ENCODE measurements at places on chromosomes 6 and 20. TPM values are rescaled to one million over a fixed set of nuclear protein-coding genes. Genes with fewer than 3 reads are reported as not detected.

Gene ENPP4
- total RNA-seq, result 18.0 TPM

Gene PPP1R3G
- 2.8 TPM for total RNA-seq

Gene OXT
- 0.46 TPM for total RNA-seq

GRCh38 chr20:20814685-20815084, 102.2 kb upstream of the RALGAPA2 start:
- DNase-seq, result no peak

DNA sequence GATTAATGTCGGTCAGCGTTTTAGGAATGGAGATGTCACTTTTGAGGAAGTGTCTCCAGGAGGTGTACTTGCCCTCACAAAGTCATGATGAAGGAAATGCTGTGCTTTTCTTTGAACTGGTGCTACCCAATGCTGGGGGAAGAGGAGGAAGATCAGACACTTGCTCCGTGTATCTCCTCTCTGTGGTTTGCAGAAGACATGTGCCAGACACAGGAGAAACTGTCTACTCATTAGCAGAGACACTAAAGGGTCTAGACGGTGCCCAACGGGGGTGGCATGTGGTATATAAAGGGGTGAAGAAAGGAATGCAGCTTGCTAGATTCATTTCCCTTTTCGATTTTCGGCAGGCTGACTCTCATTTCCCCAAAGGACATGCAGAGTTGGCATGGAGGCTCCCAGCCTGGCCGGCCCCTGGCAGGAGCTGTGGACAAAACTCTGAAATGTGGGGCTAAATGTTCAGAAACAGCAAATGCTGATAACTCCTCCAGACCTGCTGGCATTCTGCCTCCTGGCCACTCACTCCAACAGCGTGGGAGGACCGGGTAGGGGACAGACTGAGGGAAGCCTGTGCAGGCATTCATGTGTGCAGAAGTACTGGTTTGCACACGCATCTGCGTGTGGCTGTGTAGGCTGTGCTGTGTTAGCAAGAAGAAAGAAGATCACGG, 59.6 kb upstream of the QKI start:
- no peak for DNase-seq

Gene INSM1
- total RNA-seq, result not detected

- no peak for DNase-seq
These were observed 12.4 kb upstream of the KIF25 start for GRCh38 chr6:167984876-167985604.

- DNase-seq, result no peak
These were observed 7.2 kb downstream of the SAMD3 start for GRCh38 chr6:130215526-130215925.

DNA sequence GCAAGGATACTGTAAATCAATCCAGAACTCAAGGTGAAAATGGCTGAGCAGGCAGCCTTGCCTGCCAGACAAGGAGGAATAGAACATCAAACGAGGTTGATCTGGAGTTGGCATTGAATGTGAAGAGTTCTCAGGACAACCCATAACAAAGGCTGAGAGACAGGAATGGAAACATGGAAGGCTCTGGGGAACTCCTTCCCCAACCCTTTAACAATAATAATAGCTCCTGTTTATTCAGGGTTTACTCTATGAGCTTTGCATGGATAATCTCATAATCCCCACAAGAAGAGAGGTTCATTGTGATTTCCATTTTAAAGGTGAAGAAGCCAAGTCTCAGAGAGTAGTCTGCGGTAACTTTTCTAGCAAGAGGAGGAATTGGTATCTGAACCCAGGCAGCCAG, 151.7 kb downstream of the SOD2 start:
- DNase-seq, result no peak

- no peak for DNase-seq
These were observed 255.9 kb upstream of the SULF2 start for GRCh38 chr20:48041078-48041780.

GRCh38 chr20:19129306-19129705, 83.1 kb upstream of the SLC24A3 start:
- no peak for DNase-seq

- no peak for DNase-seq
These were observed 126.0 kb downstream of the ADGRB3 start for GRCh38 chr6:68760941-68761676.

- DNase-seq, result peak; percentile 6
These were observed 215.1 kb downstream of the ERMARD start for GRCh38 chr6:169966312-169967181.

- DNase-seq, result no peak
These were observed 73.6 kb downstream of the ERMARD start for GRCh38 chr6:169824848-169825557.

Gene SLC17A9
- 19.8 TPM for total RNA-seq

GRCh38 chr20:16387666-16388065, 185.6 kb downstream of the KIF16B start:
- no peak for DNase-seq

Gene PDYN
- total RNA-seq, result not detected

- no peak for DNase-seq
These were observed 129.0 kb downstream of the TAF4 start for GRCh38 chr20:61936701-61937131.

- peak; percentile 49 for DNase-seq
These were observed 577 bp upstream of the SLC24A3 start for GRCh38 chr20:19211661-19212468.

- DNase-seq, result no peak
These were observed 272.7 kb upstream of the MAP3K7 start for GRCh38 chr6:90859612-90860011.

GRCh38 chr6:18412068-18412467, 24.9 kb downstream of the RNF144B start:
- DNase-seq, result no peak

Gene PLEKHG1
- total RNA-seq, result 24.5 TPM

Gene DAAM2
- total RNA-seq, result 12.5 TPM

GRCh38 chr6:142651384-142651783, 293.6 kb downstream of the HIVEP2 start:
- DNase-seq, result no peak

DNA sequence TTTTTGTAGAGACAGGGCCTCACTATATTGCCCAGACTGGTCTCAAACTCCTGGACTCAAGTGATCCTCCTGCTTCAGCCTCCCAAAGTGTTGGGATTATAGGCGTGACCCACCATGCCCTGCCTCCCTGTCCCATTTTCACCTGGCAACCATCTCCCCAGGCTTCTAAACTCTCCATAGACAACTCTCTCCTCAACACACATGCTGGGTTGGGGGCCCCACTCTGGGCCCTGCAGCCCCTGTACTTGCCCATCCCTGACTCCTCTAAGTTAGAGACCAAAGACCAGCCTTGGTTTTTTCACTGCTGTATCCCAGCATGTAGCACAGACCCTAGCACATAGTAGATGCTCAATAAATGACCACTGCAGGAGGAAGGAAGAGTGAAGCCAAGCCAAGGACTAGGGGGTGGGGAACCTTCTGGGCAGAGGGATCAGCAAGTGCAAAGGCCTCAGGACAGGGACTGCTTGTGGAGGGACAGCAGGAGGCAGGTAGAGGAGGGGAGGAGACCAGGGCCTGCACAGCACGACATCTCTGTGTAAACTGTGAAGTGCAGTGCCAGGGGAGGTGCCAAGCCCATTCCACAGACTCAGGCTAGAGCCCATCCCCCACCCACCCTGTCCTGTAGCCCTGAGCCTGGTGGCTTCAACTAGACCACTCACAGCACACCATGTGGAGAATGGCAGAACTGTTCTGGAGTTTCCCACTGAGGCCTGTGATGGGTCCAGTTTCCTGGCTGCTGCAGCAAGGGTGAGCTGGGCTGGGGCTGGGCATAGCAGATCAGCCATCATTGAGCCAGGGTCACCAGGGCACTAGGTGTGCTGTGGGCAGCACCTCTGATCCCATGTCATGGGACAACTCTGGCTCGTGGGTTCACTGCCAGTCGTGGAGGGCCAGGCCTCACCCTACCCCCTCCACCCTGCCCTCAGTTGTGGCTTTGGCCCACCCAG, 3.4 kb upstream of the SRC start:
- DNase-seq, result no peak

All from mucosa of gallbladder (tissue), 1 donor.